ENCODE measurements at places on chromosomes 4 and X.
A peak's percentile ranks its signal among the peaks of the same experiment; 100 is the strongest.

DNA sequence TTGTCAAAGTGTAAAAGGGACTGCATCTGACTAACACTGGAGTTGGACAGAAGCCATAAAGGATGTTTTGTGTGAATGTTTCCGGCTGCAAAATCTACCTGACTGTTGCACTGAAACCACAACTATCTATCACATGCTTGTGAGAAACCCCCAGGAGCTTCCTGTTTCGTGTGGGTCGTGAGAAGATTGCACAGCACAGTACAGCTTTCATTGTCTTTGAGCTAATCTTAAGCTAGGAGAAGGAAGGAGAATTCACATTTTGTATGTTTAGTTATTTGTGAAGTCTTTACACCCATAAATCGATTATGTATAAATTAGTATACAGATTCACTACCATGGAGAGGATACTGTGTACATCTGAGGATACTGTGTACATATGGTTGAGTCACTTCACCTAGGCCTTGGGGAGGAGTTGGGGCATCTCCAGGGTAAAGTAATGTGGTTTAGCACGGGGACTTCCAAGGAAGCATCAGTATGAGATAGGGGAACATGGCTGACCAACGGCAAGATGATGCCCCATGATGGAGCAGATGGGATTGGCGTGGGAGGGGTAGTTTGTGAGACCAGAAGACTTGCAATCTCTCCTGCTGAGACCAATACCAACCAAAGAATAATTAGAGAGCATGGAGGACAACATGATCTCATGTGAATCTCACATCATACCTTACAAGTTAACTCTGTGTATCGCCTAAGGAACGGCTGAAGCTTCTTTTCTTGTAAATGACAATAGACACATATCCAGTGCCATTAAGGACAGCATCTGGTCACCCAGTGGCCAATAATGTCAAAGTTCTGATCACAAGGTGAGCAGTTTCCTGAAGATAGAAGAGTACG, 43.1 kb upstream of the FAM9C start:
- peak; percentile 60 for DNase-seq

GRCh38 chr4:148118633-148119032, 323.6 kb downstream of the NR3C2 start:
- DNase-seq = no peak

GRCh38 chrX:28609003-28609402, 21.8 kb downstream of the IL1RAPL1 start:
- DNase-seq = no peak

- DNase-seq = no peak
Observed at GRCh38 chr4:2341261-2341841, 77.1 kb downstream of the ZFYVE28 start.

GRCh38 chr4:34720571-34720970, 1523.7 kb downstream of the ARAP2 start:
- DNase-seq = no peak

- DNase-seq = no peak
Observed at GRCh38 chrX:48045410-48046311, 25.8 kb downstream of the ZNF630 start.

DNA sequence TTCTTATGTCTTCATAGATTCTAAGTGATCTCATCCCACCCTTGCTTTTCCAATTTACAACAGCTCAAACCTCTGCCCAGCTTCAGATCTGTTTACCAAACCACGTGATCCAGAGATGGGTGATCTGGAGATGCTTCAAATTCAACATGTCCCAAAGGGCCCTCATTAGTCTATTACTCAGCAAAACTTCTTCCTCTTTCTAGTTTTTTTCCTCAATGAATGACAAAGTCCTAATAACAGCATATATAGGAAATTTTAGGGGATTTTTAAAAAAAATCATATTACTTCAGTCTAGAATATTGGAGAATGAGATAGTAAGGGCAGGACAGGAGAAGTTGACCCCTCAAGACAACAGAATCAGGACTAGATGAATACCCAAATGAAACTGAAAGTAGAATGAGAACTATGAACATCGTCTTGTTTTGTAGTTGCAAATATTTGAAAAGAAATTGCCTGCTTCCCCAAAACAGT, 127.1 kb downstream of the CFAP299 start:
- peak; percentile 7 for DNase-seq

GRCh38 chr4:143555676-143556075, 42.2 kb downstream of the SMARCA5 start:
- DNase-seq = no peak

DNA sequence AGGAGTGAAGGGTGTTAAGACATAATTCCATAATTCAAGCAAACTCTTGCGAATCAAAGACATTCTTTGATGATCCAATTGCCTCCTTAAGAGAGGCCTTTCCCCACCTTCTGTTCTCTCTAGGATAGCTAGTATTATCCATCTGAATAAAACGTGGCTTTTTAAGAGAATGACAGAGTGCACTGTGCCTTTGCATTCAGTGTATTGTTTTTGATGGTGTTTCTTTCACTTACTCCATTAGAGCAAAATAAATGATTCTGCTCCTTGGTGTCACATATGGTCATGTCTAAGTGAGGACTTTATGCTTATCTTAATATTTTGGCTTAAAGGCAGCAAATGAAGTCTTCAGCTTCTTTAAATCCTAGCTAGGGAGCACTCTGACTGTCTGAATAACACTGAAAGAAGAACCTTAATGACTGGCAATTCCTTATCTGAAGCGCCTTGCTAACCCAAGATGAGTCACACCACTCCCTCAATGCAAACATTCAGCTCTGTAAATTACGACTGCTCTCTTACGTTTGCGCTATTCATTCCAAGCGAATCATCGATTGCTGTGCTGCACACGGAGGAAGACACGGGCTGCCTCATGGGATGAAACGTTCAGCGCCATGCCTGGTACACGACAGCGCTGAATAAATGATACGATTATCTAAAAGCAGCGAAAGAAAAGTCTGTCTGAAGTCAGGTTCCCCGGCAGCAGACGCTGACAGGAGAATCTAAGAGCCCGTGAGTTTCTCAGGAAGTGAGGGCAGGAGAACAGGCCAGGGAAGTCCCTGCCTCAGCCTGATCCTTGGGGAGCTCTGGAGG, 35.1 kb upstream of the GEMIN8 start:
- no peak for DNase-seq

- no peak for DNase-seq
Observed at GRCh38 chr4:174086829-174087799, 196.4 kb downstream of the FBXO8 start.

DNA sequence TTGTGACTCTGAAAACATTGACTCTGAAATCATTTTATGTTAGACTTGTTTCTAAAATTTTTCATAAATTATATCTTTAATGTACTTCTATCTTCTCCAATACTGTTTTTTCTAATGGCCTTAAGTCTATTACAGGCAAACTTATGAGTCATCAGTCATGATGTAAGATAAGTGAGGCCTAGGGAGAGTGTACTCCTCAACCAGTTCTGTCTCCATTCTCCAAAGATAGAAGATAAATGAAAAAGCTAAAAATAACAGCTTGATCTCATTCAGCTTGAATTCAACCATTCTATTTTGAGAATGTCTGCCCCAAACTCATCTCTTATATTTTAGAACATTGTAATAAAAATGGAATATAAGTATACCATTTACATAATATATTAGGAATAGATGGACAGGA, 34.5 kb downstream of the STBD1 start:
- no peak for DNase-seq

GRCh38 chr4:158020176-158020575, 152.6 kb downstream of the GASK1B start:
- no peak for DNase-seq

- DNase-seq = no peak
Observed at GRCh38 chr4:110164251-110164650, 34.2 kb downstream of the ELOVL6 start.

DNA sequence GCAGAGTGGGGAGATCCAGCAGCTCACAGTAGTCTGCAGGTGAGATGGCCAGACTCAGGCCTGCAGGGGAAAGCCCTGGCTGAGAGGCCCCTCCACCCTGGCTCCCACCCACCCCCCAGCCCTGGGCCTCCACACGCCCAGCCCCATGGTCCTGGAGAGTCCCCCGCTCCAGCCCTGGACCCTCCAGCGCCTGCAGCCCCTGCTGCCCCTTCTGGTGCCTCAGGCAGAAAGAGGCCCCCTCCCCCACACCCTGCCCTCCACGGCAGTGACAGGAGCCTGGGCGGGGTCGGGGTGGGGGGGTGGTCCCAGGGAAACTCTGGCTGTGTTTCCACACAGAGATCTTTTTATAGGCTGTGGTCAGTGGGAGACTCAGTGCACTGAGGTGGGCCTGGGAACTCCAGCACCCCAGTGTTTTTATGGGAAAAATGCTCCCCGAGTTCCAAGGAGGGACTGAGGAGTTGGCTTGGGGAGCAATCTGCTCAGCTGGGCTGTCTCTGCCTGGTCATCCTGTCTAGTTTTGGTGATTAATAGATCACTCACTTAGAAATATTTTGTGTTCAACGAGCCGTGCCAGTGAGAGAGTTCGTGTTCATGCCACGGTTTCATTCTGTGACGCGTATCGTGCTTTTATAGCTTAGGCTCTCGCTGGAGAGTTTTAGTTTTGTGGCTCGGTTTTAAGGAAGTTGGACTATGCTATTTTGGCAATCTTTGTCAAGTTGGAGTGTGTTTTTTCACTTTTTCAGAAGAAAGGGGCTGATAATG, 53.1 kb upstream of the HGFAC start:
- DNase-seq = no peak

- DNase-seq = no peak
Observed at GRCh38 chr4:105236916-105237311, 90.2 kb downstream of the TET2 start.

DNA sequence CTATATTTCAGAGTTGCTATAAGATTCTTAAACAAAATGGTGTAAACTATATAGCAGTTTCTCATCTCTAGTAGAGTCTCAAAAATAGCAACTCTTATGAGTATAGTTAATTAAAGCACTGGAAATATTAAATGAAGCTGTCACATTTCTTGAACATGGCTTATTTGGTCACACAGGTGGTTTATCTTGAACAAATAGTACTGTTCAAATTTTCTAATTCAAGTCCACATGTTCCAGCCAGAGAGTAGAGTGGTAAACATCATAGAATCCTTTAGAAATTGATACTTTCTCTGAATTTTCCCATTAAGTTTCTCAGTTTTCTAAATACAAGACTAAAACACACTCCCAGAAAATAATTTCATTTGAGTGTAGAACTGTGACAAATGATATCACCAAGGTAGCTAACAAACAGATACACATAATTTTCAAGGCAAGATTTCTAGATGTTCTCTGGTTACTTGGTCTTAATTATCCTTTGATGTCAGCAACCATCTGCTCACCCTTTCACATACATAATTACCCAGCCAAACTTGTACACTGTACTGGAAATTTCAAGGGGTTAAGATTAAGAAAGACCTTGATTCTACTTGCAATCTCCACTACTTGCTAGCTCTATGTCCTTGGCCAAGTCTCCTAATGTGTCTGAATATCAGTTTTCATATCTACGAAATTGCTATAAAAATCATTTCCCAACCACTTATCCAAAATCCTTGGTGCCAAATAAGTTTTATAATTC, 24.3 kb upstream of the PAK3 start:
- no peak for DNase-seq

- no peak for DNase-seq
Observed at GRCh38 chr4:53651156-53651735, 60.0 kb upstream of the LNX1 start.

- no peak for DNase-seq
Observed at GRCh38 chr4:120964596-120964995, 42.1 kb upstream of the PRDM5 start.

DNA sequence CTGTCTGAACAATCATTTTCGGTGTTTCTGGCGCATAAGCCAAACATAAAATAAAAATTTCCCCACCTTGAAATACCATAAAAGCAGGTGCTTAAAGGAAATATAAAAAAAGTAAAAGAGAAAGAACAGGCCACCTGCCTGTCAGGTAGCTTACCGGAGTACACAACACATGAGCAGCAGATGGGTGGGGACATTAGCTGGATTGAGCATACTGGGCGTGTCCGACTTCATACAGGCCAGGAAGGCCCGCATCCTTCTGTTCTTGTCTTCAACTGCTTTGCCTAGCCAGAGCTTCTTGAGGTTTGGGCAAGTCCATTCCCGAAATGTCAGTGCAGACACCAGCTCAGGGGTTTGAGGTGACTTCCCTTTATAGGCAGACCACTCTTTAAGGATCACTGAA, 66.7 kb downstream of the FAM120C start:
- no peak for DNase-seq

Data from T-helper 1 cell (primary cell).